ENCODE measurements at places on chromosomes 7 and 10.

DNA sequence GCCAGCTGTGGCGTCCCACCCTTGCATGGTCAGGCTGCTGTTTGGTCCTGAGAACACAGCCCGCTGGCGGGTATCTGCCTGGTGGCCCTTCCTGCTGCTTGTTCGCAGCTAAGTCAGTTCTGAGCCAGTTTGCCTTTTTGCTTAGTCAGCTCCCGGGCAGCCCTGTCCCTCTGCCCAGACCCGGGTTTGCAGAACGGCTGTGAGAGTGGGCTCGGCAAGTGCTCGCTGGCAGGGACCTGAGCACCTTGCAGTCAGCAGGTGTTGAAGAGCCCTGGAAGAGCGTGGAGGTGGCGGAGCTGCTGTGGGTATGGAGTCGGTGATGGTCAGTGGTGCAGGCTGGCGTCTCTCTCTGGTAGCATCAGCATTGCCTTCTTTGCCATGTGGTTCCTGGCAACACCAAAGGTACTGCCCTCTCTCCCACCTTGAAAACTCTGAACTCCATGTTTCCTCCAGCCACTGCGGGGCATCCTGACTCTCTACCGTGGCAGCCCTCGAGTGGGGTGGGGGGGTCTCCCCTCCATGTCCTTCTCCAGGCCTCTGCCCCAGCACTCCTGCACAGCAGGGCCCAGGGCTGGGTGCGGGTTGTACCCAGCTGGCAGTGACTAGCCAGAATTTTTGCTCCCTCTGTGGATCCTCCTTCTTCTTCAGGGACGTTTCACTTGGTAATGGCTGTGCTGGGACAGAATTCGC lies 4.6 kb downstream of the INPP5A start:
- no peak for DNase-seq

DNA sequence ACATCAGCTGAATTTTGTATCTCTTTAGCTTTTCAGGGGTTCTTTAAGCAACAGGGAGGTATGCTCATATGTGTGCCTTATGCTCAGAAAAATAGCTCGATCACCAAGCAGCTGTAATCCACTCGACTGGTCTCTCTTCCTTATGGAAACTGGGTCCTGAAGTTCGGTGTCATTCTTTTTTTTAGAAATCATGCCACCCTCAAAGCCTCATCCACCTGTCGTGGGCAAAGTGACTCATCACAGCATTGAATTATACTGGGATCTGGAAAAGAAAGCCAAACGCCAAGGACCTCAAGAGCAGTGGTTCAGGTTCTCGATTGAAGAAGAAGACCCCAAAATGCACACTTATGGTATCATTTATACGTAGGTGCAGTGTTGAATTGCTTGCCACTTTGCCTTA lies 83.6 kb downstream of the FANK1 start:
- no peak for DNase-seq

- no peak for DNase-seq
Observed at GRCh38 chr10:114571316-114571999, 86.6 kb downstream of the ABLIM1 start.

GRCh38 chr7:103292122-103292521 lies 5.1 kb upstream of the PMPCB start:
- no peak for DNase-seq

DNA sequence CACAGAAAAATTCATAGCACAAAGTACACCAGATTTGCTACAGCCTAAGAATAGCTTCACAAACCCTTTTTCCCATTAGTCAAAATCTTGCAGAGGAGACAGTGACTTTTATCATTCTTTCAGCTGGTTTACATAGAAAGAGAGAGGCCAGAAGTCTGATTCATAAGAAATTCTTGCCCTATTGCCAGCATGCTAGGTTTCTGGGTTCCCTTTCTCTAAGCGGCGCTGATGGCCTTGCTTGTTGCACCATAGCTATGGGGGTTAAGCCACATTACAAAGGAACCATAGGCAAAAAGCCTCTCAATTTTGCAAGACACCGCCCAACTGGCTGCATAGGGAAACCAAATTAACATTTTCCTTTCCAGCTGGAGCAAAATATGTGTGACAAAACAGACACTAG lies 87.4 kb downstream of the ZNF467 start:
- DNase-seq, result no peak

All from stimulated activated CD4-positive, alpha-beta T cell treated with anti-CD3 and anti-CD28 coated beads, Interleukin-2, amount 100 ng/mL, for 4 hours (primary cell).